Hippocampal formation (tissue), 2 donors: ENCODE measurements at places on chromosomes 11 and 22.

DNA sequence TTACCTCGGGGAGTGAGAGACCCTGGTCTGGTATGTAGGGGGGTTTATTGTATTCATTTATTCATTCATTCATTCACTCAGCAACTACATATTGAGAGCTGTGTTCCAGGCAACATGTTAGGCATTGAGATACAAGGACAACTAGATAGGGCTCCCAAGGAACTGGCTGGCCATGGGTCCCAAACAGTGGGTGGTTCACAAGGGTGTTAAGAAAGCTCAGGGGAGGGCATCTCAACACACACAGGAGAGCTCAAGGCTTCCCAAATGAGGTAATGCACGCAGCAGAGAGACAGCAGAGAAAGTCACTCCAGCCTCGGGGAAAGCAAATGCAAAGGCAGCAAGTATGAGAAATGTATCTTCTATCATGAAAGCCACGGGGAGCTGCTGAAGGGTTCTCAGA, 51.8 kb downstream of the BTG4 start:
- no peak for DNase-seq

GRCh38 chr11:64007160-64007628, 21.0 kb downstream of the OTUB1 start:
- DNase-seq, result no peak

DNA sequence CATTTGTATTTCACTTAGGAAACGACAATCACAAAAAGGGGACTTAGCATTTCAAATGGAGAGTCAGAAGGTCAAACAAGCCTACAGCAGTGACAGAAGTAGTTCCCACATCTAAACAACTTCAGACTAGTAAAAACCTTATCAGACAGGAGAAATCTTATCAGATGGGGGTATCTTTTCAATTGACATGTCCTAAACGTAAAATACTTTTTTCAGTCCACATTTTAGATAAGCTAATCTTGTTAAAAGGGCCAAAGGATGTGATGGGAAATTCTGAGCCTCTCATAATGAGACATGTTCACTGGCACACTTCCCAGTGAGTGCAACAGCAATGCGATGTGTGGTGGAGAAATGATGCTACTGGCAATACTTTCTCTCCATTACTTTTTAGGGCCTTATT, 2.4 kb downstream of the MAPK1 start:
- DNase-seq, result peak; percentile 26

- no peak for DNase-seq
Observed at GRCh38 chr11:34525098-34525497, 11.5 kb upstream of the ELF5 start.
